ENCODE measurements at places on chromosomes 12 and 14.

DNA sequence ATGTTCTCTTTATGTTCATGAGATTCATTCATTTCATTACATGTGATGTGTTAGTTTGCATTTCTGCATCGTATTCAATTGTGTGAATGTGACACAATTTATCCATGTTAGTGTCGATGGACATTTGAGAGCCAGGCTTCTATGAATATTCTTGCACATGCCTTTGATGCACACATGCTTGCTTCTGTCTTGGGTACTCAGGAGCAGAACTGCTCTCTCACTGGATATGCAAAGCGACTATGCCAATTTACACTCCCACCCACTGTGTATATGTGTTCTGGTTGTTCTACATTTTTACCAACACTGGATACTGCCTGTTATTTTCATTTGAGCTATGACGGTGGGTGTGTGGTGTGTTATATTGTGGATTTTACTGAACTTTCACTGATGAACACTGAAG is 84.3 kb upstream of the GTF2A1 start:
- no peak for DNase-seq

GRCh38 chr12:26704684-26705460 is 128.1 kb downstream of the ITPR2 start:
- no peak for DNase-seq

GRCh38 chr12:48351022-48351708 is 446 bp upstream of the ZNF641 start:
- no peak for DNase-seq

DNA sequence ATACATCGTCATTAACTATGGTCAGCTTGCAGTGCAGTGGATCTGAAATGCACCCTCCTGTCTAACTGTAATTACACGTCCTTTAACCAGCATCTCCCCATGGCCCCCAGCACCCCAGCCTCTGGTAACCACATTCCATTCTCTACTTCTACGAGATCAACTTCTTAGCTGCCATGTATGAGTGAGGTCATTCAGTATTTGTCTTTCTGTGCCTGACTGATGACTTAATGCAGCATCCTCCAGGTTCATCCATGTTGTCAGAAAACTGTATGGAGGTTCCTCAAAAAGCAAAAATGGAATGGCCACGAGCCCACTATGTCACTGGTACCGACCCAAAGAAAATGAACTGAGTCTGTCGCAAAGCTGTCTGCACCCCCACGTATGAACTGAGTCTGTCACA is 107.3 kb downstream of the RIMBP2 start:
- DNase-seq = no peak

DNA sequence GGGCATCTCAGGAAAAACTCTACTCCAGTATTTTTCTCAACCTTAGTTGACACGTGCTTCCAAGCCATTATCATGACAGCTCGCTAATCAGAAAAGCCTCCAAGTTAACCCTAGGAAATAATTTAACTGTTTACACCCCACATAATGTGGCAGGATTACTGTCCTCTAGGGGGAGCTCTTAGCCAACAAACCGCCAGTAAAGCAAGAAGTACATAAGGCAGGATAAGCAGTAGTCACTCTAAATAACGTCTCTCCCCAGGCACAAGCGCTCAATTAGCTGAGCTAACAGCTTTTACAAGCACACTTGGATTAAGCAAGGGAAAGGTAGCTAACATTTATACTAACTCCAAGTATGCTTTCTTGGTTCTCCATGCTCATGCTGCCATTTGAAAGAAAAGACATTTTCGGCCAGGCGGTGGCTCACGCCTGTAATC is 22.8 kb downstream of the APOBEC1 start:
- DNase-seq = peak; percentile 70

DNA sequence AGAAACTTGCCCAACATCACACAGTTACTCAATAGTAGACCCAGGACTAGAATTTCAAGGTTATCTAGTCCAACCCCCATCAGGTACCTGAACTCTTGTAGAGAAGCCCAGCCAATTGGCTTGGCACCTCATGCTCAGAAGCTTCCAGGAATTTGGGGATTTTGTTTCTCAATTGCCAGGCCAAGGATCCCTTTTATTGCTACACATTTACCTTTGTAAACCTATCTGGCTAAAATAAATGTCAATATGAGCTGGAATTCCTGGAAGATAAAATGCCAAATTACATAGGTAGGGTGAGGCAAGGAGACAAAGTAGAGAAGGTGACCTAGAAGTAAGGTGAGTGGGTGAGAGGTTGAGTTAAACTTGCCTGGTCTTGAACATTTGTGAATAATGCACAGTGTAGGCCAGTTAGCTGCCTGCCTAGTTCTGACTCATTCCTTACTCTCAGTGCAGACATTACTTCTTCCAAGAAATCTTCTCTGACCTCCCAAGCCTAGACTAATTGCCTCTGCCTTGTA is 36.3 kb downstream of the SDR9C7 start:
- no peak for DNase-seq

- DNase-seq = peak; percentile 74
These were observed 83.4 kb downstream of the HECTD1 start for GRCh38 chr14:31124197-31124596.

DNA sequence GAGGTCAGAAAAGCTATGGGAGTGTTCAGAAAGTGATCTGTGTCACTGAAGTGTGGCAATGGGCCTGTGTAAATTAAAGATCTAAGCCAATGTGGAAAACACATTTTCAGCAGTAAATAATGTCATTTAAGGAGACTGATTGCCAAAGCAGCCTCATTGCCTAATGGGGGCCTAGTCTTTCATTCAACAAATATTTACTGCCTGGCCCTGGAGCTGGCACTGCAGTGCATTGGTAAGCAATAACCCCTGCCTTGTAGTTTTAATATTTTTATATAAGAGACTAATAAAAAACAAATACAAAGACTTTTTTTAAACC is 326.6 kb downstream of the BTG1 start:
- DNase-seq = no peak

DNA sequence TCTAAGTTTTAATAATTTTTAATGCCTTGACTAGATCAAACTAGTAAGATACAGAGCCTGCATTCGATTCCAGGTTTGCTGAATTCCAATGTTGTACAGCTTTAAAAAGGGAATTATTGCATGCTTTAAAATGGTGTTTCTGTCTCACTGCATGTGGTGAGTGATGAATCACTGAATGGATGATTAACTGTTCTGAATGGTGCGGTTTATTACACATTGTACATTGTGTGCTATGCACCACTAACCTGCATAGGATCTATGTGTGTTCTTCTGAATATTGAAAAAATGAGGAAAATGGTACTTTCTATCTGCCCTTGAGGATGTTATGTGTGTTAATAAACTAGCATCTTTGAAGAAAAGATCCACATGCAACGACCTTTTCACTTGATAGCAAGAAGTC is 231.7 kb downstream of the NRXN3 start:
- no peak for DNase-seq

DNA sequence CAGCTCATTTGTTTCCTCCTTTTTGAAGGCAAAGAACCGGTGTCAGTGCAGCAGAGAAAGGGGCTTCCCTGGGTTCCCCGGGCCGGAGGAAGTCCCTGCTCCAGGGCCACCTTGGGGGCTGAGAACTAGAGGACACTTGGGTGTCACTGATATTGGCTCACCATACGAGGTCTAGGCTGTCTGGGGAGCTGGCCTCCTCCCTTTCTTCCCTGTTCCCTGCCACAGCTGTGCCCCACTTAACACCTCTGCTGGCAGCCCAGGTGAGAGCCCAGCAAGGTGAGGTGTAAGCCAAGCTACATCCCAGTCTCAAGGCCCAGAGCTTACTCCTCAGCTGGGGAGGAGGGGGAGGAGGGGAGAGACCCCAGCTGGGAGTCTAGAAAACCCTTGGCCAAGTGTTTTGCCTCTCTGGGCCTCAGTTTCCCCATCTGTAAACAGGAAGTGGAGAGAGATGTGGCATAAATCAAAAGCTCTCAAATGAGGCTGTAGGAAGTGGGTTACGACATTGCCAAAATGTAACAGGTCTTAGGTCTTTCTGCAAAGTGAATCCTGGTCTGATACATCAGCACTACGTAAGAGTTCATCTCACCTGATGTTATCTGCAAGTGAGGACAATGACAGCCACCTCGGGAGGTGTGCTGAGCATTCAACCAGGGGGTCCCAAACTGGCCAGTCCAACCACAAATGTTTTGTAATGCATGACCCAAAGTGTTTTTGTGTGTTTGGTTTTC is 25.5 kb downstream of the RASAL1 start:
- DNase-seq = no peak
